ENCODE measurements at places on chromosomes 4 and X.

DNA sequence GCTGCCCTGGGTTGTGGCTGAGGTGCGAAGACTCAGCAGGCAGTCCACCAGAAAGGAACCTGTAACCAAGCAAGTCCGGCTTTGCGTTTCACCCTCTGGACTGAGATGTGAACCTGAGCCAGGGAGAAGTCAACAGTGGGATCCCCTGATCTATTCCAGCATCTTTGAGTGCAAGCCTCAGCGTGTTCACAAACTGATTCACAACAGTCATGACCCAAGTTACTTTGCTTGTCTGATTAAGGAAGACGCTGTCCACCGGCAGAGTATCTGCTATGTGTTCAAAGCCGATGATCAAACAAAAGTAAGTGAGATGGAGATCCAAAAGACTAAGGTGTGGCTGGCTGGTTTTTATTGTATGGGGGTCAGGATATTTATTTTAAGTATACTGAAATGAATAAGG is 11.3 kb downstream of the TBC1D1 start:
- no peak for DNase-seq

DNA sequence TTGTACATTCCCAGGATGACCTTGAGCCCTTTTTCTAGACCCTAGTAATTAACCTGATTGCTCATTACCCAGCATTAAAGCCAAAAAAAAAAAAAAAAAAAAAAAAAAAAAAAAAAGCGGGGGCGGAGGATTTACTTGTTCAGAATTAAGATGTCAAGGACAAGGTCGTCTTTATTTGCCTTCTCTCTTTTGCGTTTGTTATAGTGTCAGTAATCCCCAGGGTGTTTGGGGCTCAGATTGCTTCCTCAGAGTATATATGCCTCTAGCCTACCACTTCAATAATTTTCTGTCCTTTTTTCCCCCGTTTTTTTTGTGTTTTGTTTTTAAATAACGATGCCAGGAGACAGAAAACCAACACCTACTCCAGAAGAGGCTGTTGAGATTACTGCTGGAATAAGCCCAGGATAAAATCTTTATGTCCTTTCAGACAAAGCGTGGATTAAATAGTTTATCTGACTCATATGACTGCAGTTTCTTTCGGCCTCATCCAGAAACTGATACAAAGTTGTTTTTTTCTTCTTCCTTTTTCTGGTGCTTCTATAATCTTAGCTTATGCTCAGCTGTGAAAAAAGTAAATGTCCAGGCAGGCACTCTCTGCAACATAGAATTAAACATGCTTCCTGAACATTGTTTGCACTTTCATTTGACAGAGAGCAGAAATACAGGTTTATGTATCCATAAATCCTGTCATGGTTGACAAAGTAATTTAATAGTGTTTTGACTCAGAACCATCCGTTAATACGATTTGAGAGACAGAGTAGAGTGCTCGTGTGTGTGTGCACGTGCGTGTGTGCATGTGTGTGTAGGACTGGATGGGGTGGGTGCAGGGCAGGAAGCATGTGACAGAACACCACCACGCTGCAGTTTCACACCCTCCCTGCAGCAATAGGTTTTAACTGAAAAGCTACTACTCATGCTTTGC is 138.6 kb downstream of the AFF1 start:
- DNase-seq: no peak

- DNase-seq: no peak
Measured at GRCh38 chrX:10159145-10159468, 2.3 kb downstream of the CLCN4 start.

GRCh38 chr4:126513596-126513995 is 1119.2 kb upstream of the INTU start:
- no peak for DNase-seq

- no peak for DNase-seq
Measured at GRCh38 chr4:165508372-165509120, 129.7 kb downstream of the CPE start.

DNA sequence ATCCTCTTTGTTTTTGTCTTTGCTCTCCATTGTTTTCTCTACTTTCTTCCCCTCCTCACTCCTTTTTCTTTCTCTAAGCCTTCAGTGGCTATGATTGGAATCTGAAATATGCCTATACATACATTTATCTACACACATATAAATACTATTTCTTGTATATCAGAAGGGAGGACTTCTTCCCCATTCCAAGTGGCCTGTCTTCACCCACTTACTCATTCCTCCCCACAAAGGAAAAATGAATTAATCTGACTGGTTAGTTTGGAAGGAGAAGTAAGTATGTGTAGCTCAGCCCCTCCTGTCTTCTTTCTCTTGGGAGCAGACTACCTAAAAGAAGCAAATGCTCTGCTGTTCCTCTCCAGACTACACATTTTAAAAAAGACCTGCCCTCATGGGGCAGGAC is 17.7 kb downstream of the GUCY2F start:
- no peak for DNase-seq

GRCh38 chr4:83527671-83528070 is 8.2 kb upstream of the GPAT3 start:
- DNase-seq: no peak

DNA sequence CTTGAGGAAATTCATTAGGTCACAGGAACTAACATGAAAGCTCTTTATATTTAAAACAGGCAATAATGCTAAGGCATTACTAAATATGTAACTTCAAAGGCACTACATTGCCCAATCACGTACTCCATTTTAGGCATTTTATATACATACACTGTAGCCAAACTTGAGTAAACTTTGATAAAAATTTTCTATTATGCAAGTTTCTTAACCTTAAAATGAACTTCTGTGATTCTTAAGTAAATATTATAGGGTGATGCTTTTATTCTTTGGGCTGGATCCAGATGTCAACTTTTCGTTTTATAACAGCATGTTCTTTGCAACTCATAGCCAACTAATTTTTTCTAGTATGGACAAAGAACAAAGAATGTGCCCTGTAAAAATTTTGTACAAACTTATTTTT is 28.3 kb upstream of the MAP9 start:
- no peak for DNase-seq

GRCh38 chr4:9611101-9611500 is 166.9 kb downstream of the DEFB131A start:
- no peak for DNase-seq

DNA sequence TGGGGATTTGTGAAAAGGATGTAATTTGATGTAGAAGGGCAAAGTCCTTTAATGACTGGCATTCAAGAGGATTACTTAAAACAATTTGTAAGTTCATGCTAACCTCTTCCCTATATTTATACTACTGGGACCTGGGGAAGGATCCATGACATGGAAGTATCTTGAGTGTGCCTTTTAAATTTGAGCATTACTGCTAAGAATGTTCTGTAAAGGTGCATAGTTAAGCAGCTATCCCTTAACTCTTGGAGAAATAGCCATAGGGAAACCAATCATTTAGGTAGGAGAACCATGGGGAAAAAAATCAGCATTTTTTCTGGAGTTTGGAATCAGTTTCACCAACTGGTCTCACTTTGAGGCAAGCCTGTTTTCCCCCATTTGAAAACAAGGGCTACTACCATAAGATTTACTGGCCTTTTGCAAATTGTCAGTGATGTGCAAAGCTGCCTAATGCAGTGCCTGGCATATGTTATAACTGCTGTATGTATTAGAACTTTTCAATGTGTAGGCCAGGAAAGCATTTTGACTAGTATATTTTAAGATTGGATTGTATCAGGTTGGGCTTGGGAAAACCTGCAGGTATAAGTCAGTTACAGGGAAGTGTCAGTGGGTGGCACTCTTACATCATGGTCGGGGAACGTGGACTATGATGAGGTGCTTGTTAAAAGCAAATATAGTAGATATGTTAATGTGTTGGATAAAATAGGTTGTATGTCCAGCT is 72.1 kb downstream of the PRSS12 start:
- peak; percentile 37 for DNase-seq

- no peak for DNase-seq
Measured at GRCh38 chr4:121236353-121237068, 72.4 kb upstream of the TNIP3 start.

GRCh38 chr4:15654593-15655222 is 449 bp downstream of the FBXL5 start:
- DNase-seq: peak; percentile 78

- no peak for DNase-seq
Measured at GRCh38 chr4:73730867-73731266, 9.5 kb upstream of the CXCL8 start.

- DNase-seq: peak; percentile 43
Measured at GRCh38 chrX:39995457-39995856, 102.3 kb downstream of the BCOR start.

GRCh38 chr4:74504212-74504611 is 59.3 kb downstream of the AREG start:
- DNase-seq: no peak

- peak; percentile 84 for DNase-seq
Measured at GRCh38 chr4:186201535-186202230, 10.3 kb downstream of the CYP4V2 start.

DNA sequence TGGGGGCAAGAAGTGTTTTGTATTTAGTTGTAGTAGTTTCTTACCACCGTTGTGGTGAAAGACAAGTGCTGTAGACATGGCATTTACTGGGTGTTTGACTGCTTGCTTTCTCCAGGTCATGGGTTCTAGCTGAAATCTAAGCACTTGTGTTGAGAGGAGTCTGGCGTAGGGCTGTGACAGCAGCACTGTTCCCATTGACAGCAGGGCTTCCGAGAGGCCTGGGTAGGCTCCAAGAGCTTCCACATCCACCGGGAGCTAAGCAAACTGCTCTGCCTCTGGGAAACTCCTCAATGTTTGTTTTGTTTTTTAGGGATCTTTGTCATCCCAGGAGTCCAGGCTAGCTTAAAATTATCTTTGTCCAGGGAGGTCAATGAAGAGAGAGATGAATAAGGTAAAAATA is 44.3 kb downstream of the BMPR1B start:
- DNase-seq: no peak

- no peak for DNase-seq
Measured at GRCh38 chr4:124025428-124025827, 628.8 kb downstream of the SPRY1 start.

DNA sequence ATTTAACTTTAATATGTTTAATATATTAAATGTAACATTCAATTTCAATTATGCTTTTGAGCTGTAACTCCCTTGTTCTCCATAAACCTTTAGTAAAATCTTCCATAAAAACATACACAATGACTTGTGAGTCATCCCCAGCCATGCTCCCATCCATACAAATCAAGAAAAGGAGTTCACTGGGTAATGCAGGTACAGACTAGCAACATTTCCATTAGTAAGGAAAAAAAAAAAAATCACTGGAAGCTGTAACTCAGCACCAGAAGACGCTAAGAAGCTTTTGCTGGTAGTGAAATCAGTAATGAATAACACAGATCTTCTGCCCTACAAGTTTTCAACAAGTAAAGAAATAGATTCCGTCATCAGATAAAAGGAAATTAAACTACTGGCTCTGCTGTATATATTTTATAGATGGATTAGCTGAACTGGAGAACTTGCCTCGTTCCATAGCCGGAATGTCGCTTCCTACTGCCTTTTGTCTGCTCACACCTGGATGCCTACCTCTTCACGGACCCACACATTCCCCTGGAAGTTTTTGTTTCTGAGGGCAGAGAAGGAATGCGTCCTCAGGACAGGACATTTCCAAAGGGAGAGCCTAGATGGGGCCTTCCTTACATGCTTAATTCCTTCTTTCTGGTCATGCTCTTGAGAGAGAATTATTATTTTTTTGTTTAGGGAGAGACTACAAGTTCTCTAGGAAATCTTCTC is 298.4 kb upstream of the ANKRD50 start:
- DNase-seq: peak; percentile 19
